ENCODE measurements at places on chromosomes 7 and 10.
A peak's percentile ranks its signal among the peaks of the same experiment; 100 is the strongest.

DNA sequence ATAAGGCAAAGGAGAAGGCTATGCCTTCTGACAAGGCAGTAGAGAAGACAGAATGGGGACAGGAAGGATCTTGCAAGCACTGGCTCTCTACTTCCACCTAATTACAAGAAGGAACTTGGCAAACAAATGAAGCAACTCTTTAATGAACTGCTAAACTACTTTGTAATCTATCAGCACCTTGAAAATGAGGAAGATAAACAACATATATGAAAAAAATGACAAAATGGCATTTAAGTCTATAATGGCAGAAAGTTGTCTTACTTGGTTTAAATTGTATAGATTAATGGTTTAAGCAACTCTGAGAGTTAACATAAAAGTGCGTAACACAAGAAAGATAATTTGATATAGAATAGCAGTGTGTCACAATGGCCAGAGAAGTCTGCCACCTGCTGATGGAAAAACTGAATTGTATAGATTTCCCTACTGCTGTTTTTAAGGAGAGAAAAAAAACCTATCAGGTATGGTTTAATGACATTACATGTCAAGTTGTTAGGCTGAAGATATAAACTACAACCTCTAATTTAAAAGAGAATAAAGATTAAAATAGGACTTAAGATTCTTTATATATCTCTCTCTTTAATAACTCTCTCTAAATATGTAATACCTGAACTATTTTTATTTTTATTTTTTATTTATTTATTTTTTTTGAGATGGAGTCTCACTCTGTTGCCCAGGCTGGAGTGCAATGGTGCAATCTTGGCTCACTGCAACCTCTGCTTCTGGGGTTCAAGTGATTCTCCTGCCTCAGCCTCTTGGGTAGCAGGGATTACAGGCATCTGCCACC lies 11.8 kb downstream of the NT5C3A start:
- DNase-seq: no peak

GRCh38 chr7:32462977-32463376 lies 27.2 kb downstream of the LSM5 start:
- peak; percentile 33 for DNase-seq

GRCh38 chr7:35848725-35849124 lies 47.9 kb downstream of the SEPTIN7 start:
- DNase-seq: no peak

- DNase-seq: no peak
These were observed 20.7 kb downstream of the MET start for GRCh38 chr7:116692401-116693308.

- no peak for DNase-seq
These were observed 21.2 kb downstream of the PDE1C start for GRCh38 chr7:32048970-32049491.

GRCh38 chr10:1094112-1095057 lies 38.2 kb downstream of the WDR37 start:
- DNase-seq: no peak

DNA sequence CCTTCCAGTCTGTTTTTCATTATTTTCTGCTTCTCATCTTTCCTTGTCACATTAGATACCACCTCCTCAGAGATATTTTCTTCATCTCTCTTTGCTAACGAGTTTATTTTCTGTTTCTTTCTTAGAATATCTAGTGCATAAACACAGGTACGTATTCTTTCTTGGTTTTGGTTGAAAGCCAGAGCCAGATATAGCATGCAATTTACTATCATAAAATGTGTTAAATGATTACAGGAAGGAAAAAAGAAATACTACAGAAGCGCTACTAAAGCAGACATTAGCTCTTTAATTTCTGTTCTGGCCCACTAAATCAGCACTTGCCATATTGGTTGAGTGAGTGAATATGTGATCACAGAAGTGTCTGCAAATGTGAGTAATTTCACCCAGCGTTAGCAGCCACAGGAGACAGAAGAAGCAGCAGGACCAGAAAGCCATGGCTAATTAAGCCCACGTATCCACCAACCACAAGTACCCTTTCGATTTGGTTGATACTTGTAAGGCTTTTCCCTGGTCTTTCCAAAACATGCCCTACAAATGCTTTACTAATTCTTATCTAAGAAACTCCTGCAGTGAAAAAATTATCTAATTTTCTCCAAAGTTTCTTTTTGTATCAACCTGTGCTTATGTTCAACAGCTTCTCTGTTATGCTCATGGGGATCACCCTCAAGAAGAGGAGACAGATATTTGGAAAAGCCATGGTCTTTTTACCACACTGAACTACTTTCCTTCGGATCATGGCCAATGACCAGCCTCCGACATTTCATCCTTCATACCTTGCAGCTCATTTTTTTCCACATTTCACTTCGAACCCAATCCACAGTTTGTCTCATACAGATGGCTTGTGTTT lies 23.1 kb upstream of the MACC1 start:
- no peak for DNase-seq

DNA sequence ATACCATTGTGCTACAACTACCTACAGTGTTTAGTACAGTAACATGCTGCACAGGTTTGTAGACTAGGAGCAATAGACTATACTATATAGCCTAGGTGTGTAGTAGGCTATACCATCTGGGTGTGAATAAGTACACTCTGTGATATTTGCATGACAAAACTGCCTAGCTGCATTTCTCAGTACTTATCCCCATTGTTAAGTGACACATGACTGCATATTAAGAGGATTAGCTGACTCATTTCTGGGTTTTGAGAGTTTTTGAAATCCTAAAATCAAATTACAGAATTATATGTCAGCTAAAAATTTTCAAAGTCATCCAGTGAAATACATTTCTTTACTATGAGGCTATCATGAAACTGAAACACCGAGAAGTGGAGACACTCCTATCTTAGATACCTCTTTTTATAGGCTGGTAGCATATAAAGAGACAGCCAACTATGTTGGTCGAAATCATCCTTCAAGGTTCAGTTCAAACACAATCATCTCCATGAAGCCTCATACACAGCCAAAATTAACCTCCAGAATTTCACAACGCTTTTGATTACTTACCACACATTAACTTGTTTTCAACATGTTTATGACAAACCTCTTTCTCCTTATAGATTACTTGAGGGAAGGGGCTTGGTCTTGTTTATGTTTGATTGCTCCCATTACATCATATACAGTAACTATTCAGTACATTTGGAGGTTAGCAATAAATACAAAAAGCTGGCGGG lies 89.8 kb upstream of the ANK3 start:
- DNase-seq: no peak

DNA sequence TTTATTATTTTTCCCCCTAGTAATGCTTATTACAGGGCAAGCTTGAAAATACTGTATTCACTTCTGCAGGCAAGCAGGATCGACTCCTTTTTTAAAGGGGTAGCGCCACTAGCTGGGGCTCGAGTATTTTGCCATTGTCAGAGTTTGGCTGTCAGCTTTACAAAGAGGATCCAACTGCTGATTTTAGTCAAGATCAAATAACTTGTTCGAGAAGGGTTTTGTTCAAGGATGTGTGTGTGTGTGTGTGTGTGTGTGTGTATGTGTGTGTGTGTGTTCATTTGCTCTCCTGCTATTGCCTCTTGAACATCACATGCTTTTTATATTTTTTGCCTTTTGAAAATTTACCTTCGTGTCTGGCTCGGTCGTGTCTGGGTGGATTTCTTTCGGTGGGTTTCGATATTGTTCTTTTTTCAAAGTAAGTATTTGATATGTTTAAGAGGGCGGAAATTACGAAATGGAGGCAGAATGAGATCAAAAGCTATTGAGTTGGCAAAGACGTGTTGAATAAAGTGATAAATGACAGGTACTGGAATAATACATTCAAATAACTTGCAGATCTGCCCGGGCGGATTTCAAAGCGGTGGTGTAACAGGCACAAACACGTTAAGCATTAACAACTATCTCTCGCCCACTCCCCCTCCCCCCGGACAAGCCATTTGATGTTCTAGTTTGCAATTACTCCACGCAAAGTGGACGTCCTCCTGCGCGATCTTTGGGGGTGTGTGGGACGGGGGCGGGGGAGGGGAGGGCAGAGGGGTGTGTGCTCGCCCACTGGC lies 1.1 kb downstream of the ARID5B start:
- DNase-seq: no peak

- no peak for DNase-seq
These were observed 82.8 kb upstream of the COL13A1 start for GRCh38 chr10:69718951-69719350.

DNA sequence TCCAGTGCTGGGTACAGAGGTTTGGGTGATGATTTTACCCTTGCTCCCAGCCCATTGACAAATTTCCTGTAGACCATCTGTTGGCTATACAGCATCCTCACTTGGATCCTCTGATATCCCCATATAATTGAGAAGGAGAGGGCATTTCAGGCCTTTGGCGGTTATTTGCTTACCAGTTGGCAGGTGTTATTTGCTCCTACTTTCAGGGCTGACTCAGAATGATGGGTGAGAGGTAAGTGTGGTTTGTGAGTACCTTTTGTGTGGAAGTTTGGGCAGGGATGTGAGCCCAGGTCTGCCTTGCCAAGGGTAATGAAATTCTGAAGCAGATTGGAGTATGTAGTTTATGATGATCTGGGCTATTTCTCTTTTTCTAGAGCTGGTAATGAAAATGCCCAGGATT lies 93.6 kb downstream of the LRMDA start:
- DNase-seq: peak; percentile 15

DNA sequence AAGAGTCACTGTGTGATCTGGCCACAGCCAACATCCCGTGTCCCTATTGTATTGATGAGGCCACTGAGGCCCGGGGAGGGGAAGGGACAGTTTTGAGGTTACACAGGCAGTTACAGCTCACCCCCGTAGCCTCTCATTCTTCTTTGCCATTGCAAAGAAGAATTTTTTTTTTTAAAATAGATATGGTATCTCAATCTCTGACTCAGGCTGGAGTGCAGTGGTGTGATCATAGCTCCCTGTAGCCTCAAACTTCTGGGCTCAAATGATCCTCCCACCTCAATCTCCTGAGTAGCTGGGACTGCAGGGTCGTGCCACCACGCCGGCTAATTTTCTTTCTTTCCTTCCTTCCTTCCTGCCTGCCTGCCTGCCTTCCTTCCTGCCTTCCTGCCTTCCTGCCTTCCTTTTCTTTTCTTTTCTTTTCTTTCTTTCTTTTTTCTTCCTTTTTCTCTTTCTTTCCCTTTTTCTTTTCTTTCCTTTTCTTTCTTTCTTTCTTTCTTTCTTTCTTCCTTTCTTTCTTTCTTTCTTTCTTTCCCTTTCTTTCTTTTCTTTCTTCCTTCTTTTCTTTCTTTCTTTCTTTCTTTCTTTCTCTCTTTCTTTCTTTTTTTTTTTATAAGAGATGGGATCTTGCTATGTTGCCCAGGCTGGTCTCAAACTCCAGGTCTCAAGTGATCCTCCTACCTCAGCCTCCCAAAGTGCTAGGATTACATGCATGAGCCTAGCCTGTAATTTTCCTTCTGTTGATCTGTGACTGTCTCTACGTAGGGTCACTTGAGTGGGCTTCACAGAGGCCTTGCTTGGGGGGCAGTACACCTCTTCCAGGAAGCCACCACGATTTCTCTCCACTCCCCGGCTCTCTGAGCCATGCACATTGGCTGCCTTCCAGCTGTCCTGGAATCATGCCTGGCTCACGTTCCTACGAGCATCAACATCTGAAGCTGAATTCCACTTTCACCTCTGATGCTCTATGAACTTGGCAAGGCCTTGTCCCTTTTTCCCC lies 31.3 kb downstream of the TMEM270 start:
- DNase-seq: no peak

GRCh38 chr7:44201813-44202212 lies 1.0 kb downstream of the YKT6 start:
- DNase-seq: no peak

DNA sequence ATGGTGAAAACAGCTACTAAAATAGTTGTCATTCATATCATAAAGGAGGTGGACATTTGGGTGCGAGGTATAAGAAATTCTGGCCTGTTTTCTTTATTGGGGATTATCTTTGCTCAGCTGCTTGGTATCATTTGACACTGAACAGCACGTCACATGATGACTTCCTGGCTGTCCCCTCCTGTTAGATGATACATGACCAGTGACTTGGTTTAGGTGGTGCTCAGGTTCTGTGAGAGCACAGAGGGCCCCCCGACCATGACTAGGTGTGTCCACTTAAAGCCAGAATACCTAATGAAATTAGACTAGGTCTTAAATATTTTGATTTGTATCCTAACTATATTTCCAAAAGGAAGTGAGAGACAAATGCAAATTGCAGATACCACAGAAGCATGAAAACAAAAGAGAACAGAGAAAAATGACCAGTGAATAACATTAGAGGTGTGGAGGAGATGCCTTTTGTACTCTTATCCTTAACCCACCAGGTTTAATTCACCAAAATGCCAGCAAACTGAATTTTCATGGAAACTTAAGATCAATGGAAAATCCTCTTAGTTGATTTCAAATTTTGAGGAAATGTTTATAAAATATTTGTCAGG lies 50.6 kb upstream of the GJD4 start:
- DNase-seq: no peak

- DNase-seq: no peak
These were observed 8.7 kb downstream of the ZKSCAN1 start for GRCh38 chr7:100024020-100024619.

- DNase-seq: no peak
These were observed 81.2 kb upstream of the OIT3 start for GRCh38 chr10:72812415-72812752.

- DNase-seq: no peak
These were observed 249.3 kb downstream of the DIP2C start for GRCh38 chr10:440127-440526.

DNA sequence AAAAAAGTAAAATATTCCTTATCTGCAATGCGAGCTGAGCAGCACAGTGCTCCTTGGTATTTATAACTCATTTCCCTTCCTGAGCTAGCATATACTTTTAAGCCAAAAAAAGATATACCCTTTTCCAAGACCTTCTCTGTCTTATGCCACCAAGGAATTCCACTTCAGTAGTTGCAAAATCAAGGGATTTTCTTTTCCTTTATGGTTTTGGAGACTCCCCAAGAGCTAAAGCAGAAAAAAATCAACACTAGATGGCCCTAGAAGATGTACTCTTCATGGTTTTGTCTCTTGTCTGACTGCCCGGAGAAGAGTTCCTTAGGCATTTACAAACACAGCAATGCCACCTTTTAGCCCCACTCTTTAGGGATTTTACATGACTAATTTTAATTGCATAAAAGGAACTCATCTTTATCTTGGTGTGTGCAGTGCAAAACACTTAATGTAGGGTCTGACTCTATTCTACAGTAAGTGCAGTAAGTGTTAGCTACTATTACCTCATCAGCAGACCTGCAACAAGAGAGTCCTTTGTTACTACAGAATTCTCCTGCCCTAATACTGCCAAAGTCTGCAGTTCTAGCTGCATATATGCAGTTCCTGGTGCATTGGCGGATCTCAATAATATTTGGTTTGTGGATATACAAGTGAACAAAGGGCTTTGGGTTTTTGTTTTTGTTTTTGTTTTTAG lies 443.3 kb downstream of the GFRA1 start:
- no peak for DNase-seq

DNA sequence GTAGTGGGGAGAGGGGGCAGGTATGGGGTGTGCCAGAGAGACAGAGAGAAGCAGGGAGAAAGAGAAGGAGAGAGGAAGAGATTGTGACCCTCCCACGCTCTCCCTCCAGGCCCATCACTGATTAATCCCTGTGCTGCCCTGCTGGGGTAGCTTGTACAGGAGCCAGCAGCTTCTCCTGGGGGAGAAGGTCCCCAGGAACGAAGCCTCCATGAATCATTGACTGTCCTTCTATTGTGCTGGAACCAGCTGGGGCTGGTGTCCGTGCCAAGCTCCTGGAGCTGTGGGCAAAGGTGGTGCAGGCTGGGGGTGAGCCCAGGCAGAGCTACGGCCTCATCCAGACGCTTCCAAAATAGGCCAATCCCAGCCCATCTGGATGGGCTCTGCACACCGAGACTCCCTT lies 20.9 kb downstream of the AQP1 start:
- no peak for DNase-seq

GRCh38 chr10:114748241-114748640 lies 73.3 kb upstream of the FHIP2A start:
- DNase-seq: no peak

GRCh38 chr7:47330561-47331178 lies 251.2 kb downstream of the TNS3 start:
- no peak for DNase-seq

All from NCI-H187 treated with DMSO at 0.1 percent for 48 hours (cell line).